Astrocyte of the cerebellum (primary cell): ENCODE measurements at places on chromosomes 11 and 22.

GRCh38 chr11:1879342-1879940 is 12.3 kb downstream of the PRR33 start:
- DNase-seq: no peak

- DNase-seq: no peak
These were observed 798 bp downstream of the BCR start for GRCh38 chr22:23180893-23181720.

GRCh38 chr11:17024924-17025323 is 10.7 kb upstream of the PLEKHA7 start:
- no peak for DNase-seq

- no peak for DNase-seq
These were observed 553.0 kb downstream of the JRKL start for GRCh38 chr11:96942855-96943254.

DNA sequence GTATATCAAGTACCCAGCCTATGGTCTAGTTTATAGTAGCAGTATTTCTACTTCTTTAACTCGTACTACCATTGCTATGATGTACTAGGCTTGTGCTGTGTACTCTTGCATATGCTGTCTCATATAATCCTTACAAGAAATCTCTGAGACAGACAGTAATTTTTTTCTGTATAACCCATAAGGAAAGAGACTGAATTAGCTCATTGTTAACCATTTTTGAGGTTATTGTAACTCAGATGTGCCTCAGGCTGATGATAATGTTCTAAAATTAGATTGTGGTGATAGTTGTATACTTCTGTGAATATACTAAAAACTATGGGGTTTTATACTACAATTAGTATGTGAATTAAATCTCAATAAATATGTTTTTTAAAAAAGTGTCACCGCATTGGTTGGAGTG is 112.2 kb upstream of the RRM1 start:
- DNase-seq: no peak

DNA sequence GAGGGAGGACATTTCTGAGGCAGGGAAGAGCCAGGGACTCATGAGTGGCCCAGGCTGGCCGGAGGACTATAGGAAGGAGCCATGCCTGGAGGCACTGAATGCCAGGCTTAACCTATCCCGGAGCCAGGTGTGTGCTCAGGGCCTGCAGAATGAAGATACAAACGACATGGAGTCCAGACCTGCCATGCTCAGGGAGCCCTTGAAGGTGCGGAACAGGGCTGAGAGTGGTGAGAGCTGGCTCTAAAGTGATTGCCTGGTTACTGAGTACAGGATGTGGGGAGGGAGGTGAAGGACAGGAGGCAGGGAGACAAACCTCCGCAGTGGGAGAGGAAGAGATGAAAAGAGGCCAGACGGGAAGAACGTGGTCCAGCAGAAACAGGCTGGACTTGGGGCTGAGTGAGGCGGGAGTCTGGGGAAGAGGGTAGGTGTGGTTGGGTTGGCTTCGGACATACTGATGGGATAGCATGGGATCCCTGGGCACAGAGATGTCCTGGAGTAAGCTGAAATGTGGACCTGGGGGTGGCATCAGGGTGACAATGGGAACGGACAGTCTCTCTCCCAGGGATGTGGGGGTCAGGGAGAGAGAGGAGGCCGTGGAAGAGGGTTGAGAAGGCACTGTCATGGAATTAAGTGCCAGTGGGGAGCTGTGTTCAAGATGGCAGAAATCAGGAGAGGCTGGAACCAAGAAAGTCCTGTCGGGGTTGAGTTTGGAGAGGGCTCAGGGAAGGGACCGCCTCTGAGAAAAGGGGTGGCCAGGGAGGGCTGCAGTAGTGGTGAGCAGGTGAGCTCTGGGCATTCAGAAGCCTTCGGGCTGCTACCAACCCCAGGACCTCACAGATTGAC is 1.5 kb upstream of the ANKRD13D start:
- DNase-seq: no peak

DNA sequence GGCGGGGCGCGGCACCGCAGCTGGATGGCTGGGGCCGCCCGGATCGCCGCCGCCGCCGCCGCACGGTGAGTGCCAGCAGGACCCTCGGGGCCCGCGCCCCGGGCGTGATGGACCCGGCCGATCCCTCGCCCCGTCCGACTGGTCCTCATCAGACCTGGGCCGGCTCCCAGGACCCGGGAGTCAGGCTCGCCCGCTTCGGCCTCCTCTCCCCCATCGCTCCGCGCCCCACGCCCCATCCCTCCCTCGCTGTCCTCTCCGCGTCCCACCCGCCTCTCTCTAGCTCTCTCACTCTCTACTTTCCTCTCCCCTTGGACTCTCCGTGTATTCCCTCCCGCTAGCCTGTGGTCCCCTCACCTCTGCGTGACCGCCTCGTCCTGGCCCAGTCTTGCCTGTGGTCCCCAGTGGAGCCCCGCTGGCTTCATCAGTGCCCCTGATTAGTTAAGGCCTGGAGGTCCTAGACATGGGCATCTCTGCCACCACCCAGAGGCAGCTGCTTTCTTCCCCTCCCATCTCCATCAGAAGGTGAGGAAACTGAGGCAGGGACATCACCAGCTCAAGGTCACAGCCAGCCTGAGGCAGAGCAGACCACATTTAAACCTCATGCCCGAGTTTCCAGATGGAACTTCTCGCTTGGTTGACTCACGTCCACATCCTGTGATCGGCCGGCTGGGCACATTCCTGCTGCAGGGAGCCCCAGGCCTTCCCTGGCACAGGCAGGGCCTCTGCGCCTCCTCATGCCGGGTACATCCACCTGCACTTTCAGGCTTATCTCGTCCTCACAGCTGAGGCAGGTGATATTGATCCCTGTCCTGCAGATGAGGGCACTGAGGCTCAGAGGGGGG is 429 bp downstream of the SLC39A13 start:
- DNase-seq: peak; percentile 31

GRCh38 chr11:110797453-110797852 is 85.2 kb upstream of the ARHGAP20 start:
- no peak for DNase-seq

GRCh38 chr11:66694732-66695207 is 17.1 kb upstream of the RBM4B start:
- DNase-seq: peak; percentile 98

- no peak for DNase-seq
These were observed 386.3 kb downstream of the ETS1 start for GRCh38 chr11:128201009-128201408.

DNA sequence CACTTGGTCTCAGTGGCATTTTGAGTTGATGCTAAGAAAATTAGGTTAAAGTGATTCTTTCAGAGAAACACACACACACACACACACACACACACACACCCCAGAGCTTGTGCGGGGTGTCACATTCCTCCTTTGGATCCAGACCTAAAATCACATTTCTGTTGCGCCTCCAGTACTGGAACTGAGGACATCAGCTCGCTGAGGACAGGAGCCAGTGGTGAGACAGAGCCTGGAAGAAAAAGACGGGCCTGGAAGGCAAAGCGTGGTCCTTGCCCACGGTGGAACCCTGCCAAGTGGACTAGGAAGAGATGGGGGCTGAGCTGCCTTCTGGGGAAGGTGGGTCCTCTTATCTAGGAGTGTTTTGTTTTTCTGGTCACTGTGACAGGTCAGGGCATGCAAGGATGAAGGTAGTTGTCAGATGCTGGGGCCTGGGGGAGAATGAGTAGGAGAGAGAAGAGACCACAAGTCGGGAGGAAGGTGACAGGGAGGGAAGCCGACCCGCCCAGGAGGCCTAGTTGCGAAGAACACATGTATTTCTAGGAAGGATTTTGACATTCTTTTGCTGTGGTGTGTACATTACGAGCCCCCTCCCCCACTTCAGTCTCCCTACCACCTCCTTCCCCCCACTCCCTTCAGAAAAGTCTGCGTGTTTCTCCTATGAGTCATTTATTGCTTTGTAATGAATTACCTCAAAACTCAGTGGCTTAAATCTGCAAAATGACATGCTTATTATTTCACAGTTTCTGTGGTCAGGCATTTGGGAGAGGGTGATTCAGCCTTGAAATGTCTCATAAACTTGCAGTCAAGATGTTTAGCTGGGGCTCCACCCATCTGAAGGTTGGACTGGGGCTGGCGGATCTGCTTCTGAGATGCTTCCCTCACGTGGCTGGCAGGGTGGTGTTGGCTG is 4.8 kb upstream of the ELFN2 start:
- peak; percentile 99 for DNase-seq

DNA sequence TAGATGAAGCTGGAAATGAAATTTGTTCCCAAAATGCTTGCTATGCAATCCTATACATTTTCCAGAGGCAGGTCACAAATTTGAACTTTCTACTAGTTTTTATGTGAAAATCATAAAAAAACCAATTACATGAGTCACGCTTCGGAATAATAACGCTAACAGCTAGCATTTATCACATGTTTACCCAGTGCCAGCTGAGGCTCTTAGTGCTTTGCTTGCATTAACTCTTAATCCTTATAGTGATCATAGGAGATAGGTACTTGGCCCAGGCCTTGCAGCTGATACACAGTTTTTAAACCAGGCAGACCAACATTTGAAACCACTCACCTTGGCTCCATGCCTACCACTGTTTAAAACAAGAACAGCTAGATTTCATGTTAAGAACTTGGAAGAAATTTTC is 131.8 kb upstream of the RAG2 start:
- DNase-seq: no peak

DNA sequence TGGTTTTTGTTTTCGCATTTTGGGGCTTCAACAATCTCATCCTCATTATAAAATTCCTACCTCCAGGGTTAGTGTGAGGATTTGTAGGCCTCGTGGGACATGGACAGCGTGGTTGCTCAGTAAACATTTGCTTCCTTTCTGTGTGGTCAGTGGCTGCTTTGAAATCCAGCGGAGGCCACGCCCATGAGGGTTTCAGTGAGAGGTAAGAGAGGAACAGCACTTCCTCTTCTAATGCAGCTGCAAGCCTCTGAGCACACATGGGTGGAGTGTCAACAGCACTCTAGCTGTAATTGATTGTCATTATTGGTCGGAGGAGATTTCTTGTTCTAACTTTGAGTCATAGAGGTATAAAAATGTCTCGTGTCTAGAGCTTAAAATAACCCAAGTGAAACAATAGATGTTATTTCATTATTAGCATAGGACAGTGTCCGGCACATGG is 6.0 kb upstream of the ARHGAP42 start:
- no peak for DNase-seq

DNA sequence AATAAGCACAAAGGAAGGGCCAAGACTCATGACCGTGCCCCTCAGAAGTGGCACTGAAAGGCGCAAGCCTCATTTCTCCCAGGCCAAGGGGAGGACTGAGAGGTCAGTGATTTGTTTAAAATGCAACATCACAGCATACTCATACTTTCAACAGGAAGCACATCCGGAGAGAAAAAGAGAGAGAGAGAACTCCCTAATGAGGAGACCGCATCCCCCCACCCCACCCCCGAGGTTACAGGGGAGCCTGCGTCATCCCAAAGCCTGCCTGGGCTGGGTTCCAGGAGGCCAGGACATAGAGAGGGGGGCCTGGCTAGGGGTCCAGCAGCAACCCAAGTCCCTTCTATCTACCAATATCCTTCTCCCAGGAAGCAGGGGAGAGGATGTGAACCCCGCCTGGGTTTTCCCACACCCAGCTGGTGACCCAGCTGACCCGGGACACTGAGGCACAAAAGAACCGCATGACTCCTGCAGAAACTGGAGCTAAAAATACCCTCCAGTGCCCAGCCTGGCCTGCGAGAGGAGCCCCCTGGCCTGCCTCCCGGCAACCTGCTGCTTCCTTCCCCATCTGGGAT is 3.8 kb downstream of the CSNK1E start:
- peak; percentile 81 for DNase-seq

- no peak for DNase-seq
These were observed 42.5 kb downstream of the CD82 start for GRCh38 chr11:44607987-44608386.

- no peak for DNase-seq
These were observed 400.2 kb downstream of the RAB38 start for GRCh38 chr11:87775036-87775435.

- no peak for DNase-seq
These were observed 13.6 kb downstream of the IPO7 start for GRCh38 chr11:9397746-9398680.

- no peak for DNase-seq
These were observed 766 bp downstream of the IZUMO1R start for GRCh38 chr11:94305146-94305545.

DNA sequence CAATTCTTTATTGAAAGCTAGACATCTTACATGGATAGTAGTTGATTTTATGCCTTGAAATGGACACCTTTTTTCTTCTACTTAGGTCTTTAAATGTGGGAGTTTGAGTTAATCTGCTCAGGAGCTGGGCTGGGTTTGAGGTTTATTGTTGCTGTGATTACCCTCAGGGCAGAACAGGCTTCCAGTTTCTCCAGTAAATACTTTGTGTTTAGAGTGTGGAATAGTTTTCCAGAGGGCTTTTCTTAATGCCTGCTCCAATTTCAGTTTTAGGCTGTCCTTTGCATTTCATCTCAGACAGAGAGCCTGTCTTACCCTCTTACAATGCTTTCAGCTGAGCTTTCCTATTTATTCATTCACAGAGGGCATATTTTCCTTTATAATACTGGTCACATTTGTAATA is 69.9 kb upstream of the ADORA2A start:
- DNase-seq: no peak

GRCh38 chr22:45265535-45265934 is 19.2 kb upstream of the UPK3A start:
- no peak for DNase-seq

DNA sequence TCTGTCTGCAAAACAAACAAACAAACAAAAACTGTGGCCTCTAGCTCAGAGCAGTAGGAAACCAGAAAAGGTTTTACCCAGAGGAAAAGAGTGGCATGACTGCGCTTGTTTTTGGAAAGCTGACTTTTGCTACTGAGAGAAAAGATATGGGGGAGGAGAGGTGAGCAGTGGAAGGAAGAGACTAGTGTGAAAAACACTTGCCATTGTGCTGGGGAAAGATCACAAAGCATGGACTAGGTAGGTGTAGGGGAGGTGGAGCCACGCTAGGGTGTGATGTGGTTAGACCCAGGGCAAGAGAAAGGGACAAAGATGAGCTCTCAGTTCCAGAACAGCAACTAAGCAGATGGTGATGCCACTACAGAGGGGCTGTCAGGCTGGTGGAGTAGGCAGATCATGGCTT is 319.2 kb downstream of the LARGE1 start:
- DNase-seq: no peak

DNA sequence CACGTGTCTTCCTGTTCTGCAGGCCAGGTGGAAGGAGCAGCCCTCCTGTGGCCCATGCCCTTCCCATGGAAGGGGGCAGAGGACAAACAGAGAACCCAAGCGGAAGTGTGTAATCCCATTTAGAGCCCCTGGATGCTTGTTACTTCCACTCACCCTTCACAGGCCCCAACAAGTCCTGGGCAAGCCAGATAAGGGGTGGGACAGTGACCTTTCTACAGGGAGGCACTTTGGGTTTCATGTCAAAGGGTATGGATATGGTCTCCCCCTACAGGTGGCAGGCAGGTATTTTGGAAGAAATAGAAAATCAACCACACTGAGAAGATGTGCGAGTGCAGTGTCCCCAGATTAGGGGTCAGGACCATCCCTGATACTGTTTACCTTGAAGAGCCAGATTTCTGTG is 11.4 kb downstream of the MPEG1 start:
- no peak for DNase-seq

- DNase-seq: peak; percentile 67
These were observed 14.6 kb downstream of the MMP13 start for GRCh38 chr11:102940714-102941588.
